Brain pericyte (primary cell): ENCODE measurements at places on chromosomes 4 and X.

GRCh38 chr4:124035364-124036041 lies 638.9 kb downstream of the SPRY1 start:
- no peak for DNase-seq

- no peak for DNase-seq
Observed at GRCh38 chrX:11899091-11899490, 141.1 kb downstream of the MSL3 start.

DNA sequence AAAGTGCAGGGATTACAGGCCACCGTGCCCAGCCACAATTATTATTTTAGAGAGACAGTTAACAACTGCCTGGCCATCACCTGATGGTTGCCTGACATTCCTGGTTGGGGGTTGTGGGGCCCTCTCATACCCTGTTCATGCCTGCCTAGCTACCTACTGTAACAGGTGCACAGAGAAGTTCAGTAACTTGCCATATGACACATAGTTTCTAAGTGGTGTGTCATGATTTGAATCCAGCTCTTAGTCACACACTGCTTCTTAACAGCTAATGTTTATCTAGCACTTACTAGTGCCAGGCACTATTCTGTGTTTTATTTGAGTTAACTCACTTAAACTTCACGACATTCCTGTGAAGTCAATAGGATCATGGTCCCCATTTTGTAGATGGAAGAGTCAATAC lies 122.7 kb upstream of the JADE1 start:
- DNase-seq: no peak

DNA sequence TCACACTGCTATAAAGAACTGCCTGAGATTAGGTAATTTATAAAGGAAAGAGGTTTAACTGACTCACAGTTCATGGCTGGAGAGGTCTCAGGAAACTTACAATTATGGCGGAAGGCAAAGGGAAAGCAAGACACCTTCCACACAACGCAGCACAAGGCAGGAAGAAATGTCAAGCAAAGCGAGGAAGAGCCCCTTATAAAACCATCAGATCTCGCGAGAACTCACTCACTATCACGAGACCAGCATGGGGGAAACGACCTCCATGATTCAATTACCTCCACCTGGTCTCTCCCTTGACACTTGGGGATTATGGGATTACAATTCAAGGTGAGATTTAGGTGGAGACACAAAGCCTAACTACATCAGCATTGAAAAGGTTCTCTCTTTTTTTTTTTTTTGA lies 39.6 kb downstream of the PALLD start:
- no peak for DNase-seq

DNA sequence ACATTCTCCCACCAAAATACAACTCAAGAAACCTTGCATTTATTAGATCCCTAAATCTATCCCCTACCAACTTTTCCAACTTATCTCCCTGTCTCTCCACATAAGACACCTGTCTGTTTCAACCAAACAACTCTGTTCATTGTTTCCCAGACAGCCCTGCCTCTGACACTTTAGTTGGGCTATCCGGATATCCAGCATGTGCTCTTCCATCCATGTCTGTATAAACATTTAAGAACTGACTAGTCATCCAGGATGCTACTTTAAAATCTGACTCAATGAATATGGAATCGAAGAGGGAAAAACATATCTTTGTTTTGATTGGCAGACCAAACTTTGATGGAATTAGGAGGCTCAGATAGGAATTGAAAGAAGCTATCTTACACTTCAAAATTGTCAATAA lies 143.2 kb upstream of the DCAF8L1 start:
- DNase-seq: peak; percentile 36

- no peak for DNase-seq
Observed at GRCh38 chr4:1216869-1217294, 32.0 kb downstream of the CTBP1 start.

GRCh38 chr4:17335371-17335770 lies 176.5 kb downstream of the QDPR start:
- DNase-seq: no peak

- DNase-seq: no peak
Observed at GRCh38 chr4:98482847-98483806, 175.3 kb downstream of the TSPAN5 start.

GRCh38 chr4:103097112-103097511 lies 2.5 kb downstream of the BDH2 start:
- DNase-seq: no peak
